ENCODE measurements at places on chromosomes 5 and 9. TPM values are rescaled to one million over a fixed set of nuclear protein-coding genes. Genes with fewer than 3 reads are reported as not detected.

DNA sequence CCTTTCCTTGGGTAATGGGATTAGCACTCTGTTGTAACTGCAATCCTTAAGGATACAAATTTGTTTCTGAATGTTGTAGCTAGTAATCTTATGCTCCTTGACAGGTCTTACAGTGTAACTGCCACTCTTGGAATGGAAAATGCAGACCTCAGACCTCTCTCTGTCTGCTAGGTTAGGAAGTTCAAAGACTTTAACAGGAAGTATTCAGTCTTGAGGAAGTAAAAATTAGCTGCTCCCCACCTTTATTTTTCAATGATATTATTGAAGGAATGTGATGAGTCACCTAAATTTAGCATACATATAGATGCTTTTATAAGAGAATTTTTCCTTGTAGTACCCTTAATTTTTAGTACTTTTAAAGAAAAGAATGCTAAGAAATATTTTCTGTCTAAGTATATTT, 71.5 kb downstream of the PAM start:
- DNase-seq, result no peak

- no peak for DNase-seq
Measured at GRCh38 chr5:78377718-78378105, 17.3 kb downstream of the SCAMP1 start.

TRIM52 gene
- total RNA-seq, result 5.3 TPM

- DNase-seq, result no peak
Measured at GRCh38 chr9:130421154-130421801, 23.5 kb upstream of the ASS1 start.

- peak; percentile 64 for DNase-seq
Measured at GRCh38 chr9:114108016-114108833, 9.1 kb upstream of the KIF12 start.

DNA sequence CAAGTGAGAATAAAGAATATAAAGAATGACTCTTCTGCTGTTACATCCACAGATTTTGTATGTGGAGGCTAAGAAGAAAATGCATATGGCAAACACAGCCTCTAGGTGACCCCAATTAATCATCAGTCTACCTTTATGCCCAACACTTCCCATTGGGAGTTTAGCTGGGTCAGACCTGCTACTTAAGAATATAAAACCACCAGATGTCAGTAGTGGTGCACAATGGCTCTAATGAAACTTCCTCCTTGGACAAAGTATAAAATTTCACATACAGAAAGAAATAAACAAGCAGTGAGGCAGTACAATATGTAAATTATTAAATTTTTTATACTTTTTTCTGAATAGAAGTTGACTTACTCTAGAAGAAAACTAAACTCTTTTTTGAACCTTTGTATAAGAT, 539.9 kb downstream of the BRINP1 start:
- DNase-seq, result no peak
